ENCODE measurements at places on chromosomes 5 and 9.

GRCh38 chr9:130609163-130609562 lies 29.8 kb downstream of the FUBP3 start:
- no peak for DNase-seq

DNA sequence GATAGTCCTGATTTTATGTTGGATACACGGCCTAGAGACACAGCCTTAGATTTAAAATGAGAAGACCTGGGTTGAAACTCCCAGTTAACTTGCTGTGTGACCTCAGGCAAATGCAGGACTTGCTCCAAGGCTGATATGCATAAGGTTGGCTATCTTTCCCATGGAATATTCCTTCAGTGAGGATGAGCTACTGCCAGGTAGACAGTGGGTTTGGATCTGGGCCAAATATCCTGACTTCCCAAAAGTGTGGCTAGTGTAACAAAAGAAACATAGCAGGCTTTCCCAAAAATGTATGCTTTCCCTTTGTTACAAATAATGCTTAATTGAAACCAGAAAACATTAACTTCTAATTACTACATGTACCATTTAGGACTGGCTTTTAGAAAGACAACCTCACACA lies 697 bp upstream of the XPA start:
- DNase-seq, result no peak

DNA sequence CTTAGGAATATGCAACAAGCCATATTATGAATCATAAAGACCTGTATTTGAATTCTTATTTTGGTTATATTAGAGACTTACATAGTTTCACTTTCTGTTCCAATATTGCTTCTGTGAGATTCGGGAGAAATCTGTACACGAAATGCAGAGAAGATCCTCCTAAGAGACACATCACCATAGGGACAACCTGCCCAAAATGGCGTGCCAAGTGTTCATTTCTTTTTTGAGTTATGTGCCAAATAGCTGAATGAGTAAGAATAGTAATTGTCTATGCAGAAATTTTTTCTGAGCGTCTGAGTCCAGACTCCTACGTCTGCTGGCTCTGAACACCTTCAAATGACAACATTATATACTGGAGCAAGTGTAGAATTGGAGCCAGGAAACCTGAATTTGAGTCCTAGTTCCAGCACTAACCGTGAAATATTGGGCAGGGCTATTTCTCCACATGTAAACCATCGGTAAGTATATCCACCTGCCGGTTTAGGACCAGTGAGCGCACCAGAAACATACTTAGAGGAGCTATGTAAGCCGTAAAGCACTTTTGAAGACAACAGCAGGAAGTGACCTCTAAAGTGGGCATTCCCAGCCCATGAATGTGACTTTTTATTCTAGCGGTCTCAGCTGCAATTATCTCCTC lies 163.9 kb upstream of the DMRT1 start:
- no peak for DNase-seq

GRCh38 chr9:4514252-4515128 lies 24.2 kb downstream of the SLC1A1 start:
- DNase-seq, result peak; percentile 44

DNA sequence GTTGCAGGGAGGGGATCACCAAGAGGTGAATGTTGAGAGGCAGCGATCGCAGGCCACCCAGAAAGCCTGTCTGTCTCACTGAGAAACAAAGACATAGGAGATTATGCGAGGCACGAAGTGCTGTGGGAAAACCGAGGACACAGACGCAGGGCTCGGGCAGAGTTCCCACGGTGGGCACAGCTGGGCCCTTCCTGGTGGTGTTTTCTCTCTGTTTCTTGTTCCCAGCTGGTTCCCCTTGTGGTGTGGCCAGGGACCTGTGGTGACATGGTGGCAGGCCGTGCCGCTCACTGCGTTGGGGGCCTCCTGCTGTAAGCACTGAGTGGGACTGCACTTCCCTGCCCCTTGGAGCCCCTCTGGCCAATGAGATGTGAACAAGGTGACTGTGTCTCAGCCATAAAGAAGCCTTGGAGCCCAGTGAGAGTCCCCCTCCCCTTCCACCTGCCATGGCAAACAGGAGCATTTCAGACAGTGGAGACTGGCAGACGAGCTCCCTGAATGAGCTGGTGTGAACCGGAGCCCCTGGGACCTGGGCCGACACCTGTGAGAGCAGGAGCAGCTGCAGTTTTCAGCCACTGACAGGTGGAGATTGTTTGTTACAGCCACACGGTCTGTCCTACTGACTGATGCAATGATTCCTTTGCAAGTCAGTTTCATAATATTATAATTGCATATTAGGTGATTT lies 13.2 kb upstream of the IRX4 start:
- no peak for DNase-seq

DNA sequence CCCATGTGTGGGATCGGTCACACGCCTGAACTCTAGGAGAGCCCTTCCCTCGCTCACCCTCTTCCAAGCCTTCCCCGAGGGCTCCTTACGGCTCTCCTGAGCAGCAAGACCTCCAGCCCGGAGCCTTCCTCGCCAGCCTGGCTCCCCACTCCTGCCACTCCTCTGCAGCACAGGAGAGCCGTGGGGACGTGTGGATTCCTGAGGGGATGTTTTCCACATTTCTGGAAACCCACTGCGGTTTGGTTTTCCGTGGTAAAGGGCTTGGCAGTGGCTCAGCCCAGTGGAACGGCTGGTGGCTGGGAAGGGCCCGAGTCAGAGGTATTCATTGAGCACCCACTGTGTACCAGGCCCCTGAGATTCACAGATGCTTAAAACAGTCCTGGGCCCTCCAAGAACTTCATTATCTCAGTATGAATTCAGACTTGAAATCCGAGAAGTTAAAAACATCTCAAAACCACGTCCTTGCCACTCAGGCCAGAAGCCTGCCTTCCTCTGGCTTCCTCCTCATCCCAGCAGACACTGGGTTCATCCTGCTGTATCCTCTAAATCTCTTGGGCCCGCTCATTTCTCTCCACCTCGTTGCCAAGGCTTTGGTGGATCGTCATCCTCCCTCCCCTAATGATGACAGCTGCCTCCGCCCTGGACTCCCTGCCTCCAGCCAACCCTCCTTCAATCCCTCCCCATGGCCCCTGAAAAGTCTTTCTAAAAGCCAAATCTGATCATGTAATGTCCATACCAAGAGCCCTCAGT lies 109.6 kb downstream of the FGF18 start:
- no peak for DNase-seq

- no peak for DNase-seq
These were observed 51.5 kb downstream of the MLLT3 start for GRCh38 chr9:20570756-20571155.

DNA sequence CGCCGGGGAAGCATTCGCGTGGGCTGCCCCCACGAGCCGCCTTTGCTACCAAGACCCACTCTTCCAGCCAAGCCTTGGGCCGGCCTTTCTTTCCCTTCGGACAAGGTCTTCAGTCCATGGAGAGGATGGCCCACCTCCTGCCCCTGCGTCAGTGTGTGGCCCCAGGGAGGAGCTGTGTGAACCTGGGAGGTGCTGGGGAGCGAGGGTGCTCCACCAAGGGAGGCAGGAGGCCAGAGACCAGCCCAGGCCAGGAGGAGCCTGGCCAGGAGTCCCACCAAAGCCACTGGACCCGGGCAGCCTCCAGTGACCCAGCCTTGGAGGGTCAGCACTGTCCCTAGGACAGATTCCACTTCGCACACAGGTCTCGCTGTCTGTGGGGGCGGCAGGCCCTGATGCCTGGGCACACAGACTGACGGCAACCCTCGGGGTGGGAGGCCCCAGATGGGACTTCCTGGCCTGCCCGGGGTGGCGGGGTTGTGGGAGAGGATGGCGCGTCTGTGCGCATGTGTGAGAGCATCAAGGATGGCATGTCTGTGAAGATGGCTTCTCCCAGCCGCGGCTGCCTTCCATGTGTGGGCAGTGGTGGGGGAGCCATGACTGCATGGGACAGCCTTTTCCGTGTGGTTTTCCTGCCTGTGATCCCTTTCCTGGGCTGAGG lies 113.3 kb upstream of the LPCAT1 start:
- DNase-seq, result no peak

GRCh38 chr5:143696921-143697320 lies 115.0 kb upstream of the HMHB1 start:
- no peak for DNase-seq

GRCh38 chr9:121349009-121349408 lies 21.0 kb downstream of the STOM start:
- no peak for DNase-seq

- DNase-seq, result no peak
These were observed 18.3 kb downstream of the PTGES2 start for GRCh38 chr9:128109050-128109709.

DNA sequence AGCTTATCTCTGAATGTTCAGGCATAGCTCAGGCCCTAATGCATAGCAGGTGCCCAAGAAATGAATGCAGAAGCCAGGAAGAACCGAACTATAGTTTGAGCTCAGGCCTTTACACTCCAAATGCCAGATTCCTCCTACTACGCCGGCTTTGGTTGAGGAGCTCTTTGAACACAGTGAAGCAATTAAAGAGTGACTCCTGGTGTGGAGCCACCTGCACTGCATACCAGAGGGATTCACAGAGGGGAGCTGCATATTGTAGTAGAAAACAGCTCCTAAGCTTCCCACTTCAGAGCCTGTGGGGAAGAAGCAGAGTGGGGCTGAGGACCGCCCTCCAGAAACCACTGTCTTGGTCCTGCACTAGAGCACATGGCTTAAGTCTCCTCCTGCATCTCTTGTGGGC lies 14.5 kb upstream of the KCNMB1 start:
- DNase-seq, result no peak

- DNase-seq, result no peak
These were observed 45.7 kb downstream of the TMEM174 start for GRCh38 chr5:73218552-73219171.

DNA sequence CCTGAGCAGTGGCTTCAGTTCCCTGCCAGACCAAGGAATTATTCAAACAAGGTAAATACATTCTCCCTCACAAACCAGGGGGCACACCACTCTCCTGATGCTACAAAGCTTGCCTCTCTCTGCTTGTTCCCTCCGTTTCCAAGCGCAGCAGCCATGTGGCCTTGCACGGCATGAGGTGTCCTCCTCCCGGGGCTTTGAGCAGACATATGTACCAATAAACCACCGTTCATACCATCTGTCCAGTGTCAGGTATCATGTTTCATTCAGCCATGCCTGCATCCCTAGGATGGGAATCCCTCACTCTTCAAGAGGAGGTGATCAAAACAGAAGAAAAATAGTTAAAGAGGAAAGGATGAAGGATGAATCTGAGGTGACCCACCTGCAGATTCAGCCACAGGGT lies 282.7 kb downstream of the ENC1 start:
- peak; percentile 56 for DNase-seq

GRCh38 chr9:131715906-131716305 lies 24.0 kb downstream of the RAPGEF1 start:
- DNase-seq, result no peak

- no peak for DNase-seq
These were observed 238.4 kb downstream of the NR2F1-AS1 start for GRCh38 chr5:93342563-93343061.

GRCh38 chr5:89901346-89901745 lies 508.2 kb downstream of the CETN3 start:
- DNase-seq, result no peak

DNA sequence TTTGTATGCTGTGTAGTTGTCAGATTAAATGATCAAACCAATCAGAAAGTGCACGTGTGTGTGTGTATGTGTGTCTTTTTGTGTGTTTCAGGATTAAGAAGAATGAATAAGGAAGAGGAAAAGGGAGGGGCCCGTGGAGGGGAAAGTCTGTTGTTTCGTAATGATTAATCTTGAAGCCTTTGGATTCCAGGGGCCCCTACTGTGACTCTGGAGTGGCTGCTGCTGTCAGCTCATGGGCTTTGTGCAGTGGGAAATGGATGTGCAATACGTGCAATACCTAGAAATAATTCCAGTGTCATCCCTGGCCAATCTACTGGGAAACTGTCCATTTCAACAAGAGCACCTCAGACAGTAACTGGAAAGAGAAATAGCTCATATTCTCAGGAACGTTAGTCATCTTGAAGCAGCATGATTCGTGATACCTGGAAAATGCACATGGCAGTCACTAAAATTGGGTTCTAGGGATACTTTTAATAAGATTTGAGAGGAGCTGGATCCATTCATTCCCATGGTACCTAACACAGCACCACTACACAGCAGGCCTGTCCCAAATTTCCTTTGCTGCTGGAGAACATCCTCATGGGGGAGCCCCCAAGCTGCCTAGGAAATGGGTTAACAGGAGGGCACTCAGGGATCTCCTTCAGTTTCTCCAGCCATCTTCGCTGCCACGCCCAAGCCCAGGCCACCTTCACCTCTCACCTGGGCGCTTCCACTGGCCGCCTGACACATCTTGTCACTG lies 186.3 kb downstream of the NR3C1 start:
- no peak for DNase-seq

DNA sequence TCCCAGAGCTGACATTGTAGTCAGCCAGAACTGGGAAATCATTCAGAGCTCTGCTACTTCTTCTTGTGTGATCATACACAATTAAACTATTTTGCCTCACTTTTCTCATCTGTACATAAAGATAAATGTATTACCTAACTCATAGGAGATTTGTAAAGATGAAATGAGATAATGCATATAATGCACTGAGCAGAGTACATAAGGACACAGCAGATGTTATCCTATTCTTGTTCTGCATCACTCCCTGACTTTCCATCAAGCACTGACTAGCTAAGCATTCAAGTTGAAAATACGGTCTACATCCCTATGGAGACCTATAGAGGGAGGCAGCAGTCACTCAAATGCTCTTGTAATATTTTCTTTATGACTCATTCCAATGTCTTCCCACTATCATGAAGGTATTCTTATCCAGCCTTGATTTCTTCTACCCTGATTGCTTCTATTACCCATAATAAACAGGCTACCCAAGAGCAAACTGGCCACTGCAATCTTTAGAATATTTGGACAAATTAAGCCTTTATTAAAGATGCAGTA lies 16.3 kb upstream of the PRR16 start:
- no peak for DNase-seq

DNA sequence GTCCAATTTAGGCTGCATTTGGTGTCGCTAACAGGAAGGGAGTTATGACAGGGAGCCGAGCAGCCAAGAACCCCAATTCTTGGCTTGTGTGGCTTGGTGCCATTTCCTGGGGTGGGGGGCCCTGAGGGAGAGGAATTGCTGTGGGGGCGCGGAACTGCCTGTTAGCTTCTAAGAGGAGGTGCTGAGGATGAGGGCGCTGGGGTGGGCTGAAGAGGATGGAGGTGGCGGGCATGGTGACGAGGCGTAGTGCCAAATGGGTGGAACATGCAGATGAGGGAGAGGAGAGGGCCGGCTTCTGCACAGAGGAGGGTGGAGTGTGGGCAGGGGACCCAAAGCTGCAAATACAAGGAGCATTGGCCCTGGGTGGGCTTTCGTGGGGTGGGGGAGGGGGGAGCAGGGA lies 27.9 kb downstream of the IER5L start:
- no peak for DNase-seq

- no peak for DNase-seq
These were observed 161.7 kb upstream of the KLF9 start for GRCh38 chr9:70576116-70576515.

GRCh38 chr5:74579215-74579614 lies 61.3 kb downstream of the ENC1 start:
- DNase-seq, result no peak

Data from vagina (tissue), 2 donors.